ENCODE measurements at places on chromosomes 12 and 14. TPM values are rescaled to one million over a fixed set of nuclear protein-coding genes. Genes with fewer than 3 reads are reported as not detected.

The STYK1 gene
- 1.8 TPM for total RNA-seq

The SLC25A21 gene
- total RNA-seq, result 12.1 TPM

The OASL gene
- total RNA-seq, result not detected

The CDCA3 gene
- 37.2 TPM for total RNA-seq

The KRT73 gene
- total RNA-seq, result not detected

The KRT83 gene
- total RNA-seq, result not detected

The OR4K1 gene
- not detected for total RNA-seq

The SYNDIG1L gene
- total RNA-seq, result 1.6 TPM

Data from GM23338 (cell line).